ENCODE measurements at places on chromosomes 16 and 17.

- no peak for DNase-seq
Observed at GRCh38 chr16:87742781-87743490, 22.9 kb downstream of the KLHDC4 start.

- DNase-seq = no peak
Observed at GRCh38 chr17:63552211-63552610, 1.9 kb downstream of the DCAF7 start.

DNA sequence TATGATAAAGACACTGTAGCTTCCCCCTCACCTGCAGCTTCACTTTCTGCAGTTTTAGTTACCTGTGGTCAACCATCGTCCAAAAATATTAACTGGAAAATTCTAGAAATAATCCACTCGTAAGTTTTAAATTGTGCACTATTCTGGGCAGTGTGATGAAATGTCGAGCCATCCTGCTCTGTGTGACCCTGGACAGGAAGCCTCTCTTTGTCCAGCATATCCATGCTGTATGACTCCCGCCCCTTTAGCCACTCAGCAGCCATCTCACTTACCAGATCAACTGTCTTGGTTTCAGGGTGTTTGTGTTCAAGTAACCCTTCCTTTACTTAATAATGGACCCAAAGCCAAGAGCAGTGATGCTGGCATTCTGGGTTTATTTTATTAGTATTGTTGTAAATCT is 56.1 kb downstream of the SIAH1 start:
- DNase-seq = no peak

GRCh38 chr16:27700304-27700995 is 150.5 kb downstream of the KATNIP start:
- no peak for DNase-seq

- no peak for DNase-seq
Observed at GRCh38 chr16:89795676-89796075, 20.8 kb downstream of the FANCA start.

GRCh38 chr17:60311186-60311585 is 80.7 kb downstream of the USP32 start:
- DNase-seq = no peak

- no peak for DNase-seq
Observed at GRCh38 chr17:41919840-41920579, 1.3 kb upstream of the ACLY start.

DNA sequence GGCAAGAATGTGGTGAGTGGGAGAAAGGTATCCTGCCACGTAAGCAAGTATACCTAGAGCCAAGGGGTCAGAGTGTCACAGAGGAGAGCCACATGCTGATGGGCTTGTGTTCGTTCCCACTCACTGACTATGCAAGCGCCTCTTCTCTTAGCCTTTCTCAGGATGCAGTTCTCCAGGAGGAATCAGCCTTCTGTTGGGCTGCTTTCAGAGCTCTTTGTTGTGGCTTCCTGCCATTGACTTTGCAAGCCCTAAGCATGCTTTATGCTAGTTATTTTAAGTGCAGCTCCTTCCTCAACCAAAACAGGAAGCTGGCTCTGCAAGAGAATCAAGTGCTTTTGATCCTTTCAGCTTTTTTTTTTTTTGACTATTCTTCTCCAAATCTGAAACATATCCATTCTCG is 66.6 kb downstream of the SIAH1 start:
- no peak for DNase-seq

DNA sequence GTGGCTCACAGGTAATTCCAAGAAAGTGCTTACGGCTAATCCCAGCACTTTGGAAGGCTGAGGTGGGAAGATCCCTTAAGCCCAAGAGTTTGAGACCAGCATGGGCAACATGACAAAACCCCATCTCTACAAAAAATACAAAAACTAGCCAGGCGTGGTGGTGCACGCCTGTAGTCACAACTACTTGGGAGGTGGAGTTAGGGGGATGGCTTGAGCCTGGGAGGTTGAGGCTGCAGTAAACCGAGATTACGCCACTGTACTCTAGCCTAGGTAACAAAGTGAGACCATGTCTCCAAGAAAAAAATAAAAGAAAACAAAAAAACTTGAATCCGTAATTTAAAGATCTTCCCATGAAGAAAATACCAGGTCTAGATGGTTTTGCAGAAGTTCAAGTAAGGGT is 5.0 kb downstream of the ICAM2 start:
- no peak for DNase-seq

DNA sequence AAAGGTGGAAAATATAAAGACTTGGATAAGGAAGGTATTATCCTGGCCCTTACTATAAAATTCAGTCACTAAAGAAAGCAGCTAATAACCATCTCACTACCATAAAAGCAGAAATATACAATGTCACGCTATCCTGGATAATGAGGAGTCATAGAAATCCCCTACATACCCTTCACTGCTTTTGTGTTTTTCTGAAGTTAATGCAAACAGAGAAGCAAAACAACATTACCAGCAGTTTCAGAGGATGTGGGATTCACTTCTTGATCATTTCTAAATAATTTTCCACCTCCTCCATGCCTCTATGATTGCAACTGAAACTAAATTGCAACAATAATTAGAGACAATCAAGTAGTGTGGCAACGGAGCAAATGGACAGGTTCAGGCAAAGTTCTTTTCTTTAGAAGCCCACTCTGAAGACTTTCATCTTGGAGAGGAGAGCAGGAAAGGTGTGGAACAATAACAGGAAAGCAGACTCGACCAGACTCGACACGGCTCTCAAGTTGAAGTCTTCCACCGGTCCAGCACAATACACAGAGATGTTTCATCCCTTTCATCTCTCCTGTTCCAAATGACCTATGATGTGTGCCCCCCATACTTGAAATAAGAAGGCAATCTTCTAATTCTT is 10.2 kb downstream of the CYTH1 start:
- DNase-seq = no peak

DNA sequence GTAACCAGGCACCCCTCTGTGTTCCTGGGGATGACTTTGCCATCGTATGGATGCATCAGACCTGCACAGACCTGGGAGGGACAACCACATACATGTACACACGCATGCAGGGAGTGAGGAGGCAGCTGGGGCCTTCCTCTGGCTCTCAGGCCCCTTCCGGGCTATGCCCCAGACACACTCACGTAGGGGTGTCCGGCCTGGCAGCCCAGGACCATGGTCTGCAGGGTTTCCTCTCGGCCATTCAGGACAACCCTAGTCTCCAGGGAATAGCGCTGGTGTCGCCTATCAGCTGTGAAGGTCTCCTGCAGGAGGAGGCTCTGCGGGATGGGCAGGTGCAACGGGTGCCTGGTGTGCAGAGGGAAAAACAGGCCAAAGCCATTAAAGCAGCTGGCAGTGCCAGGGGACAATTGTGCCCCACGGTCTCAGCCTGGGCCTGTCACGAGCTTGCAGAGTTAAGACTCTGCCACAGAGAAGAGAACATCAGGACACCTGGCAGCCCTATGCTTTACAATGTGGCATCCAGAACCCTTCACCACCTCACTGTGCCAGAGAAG is 101.4 kb downstream of the RMI2 start:
- DNase-seq = no peak

DNA sequence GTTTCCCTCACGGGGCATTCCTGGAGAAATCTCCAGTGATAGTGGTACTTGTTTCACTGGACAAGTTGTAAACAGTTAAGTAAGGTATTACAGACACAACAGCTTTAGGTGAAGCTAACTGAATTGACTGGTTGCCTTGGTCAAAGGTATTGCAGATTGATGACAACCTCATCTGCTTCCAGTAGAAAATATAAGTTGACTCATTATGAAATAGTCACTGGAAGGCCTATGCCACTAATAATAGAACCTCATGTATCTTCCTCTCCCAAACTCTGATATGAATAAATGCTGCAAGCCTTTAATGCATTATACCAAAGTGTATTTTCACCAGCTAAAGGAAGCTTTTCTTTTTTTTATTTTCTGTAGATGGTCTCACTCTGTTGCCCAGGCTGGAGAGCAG is 44.8 kb downstream of the GLG1 start:
- no peak for DNase-seq
